ENCODE measurements at places on chromosomes 5 and 9. TPM values are rescaled to one million over a fixed set of nuclear protein-coding genes. Genes with fewer than 3 reads are reported as not detected.

The MCTP1 gene
- 4.3 TPM for total RNA-seq

DNA sequence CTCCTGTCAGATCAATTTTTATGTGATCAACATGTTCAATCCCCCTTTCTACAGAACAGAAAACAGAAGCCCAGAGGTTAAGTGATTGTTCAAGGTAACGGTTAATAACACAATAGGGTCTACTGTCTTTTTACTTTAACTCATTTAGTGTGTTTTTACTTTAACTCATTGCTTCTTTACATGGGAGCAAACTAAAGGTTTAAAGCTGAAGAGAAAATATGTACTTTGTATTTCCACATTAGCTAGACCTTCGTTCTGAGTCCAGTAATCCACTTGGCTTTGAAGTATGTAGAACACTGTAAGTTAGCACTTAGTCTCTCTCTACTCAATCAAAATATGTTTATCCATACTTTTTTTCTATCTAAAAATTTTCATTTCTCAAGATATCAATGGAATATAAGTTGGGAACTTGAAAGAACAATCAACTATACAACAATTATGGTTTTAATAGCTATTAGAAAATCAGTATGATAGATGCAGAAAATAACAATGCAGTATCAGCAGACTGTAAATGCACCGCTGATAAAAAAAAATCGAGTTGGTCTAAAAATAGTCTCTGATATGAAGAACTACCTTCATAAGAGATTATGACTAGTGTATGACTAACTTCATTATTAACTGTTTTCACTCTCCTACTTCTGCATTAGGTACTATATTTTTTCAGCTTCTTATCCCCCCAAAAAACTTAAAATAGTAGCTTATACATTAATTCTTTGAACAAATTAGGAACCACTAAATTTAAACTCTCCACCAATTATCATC is 20.6 kb downstream of the PGGT1B start:
- DNase-seq = no peak

DNA sequence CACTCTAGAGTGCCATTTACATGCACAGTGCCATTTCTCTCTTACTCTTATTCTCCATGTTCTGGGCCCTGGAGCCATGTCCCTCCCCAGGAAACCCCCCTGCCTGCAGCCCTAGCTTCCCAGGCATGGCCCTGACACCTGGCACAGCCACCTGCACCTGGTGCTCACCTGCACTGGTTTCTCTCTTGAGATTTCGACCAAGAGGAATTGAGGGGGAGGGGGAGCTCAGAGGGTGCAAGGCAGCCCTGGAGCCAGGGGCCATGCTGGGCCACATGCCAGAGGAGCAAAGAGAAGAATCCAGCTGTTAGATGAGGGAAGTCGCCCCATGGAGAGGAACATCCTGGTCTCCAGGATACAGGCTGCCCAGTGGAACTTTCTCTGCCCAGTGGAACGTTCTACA is 65.0 kb upstream of the RAPGEF1 start:
- no peak for DNase-seq

DNA sequence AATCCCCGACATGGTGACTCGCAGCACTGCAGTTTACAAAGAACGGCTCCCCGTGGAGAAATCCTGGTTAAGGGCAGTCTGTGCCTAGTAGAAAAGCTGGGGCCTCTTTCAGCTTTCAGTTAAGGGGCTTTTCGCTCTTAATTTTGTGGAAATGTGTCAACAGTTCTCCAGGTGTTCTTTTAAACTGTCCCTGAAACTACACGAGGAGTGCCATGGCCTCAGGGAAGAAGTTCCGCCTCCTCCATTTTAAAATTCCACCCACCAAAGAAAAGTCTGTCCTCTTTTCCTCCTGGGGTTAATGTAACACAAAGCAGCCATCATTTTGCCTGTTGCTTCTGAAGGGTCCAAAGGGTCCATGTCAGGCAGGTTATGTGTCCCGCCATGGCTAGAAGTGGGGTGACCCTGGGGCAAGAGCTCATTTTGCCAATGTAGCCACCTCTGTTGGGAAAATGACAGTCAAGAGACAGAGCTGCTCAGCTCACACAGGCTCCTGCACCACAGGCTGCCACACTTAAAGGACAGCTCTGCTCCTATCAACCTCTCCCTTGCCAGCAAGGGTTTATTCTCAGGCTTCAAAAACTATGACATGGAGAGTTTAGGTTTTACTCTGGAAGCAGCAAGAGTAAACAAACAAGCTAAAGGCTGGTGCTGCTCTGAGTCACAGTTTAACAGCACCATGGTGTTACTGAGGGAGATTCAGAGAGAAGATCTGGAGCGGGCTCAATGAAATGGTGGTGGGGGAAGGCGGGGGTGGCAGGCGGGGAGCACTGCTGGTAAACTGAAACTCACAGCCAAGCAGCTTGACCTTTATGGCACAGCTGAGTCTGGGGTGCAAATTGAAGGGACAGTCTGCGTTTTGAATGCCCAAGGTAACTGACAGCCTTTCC is 3.2 kb downstream of the WHRN start:
- DNase-seq = peak; percentile 49

DNA sequence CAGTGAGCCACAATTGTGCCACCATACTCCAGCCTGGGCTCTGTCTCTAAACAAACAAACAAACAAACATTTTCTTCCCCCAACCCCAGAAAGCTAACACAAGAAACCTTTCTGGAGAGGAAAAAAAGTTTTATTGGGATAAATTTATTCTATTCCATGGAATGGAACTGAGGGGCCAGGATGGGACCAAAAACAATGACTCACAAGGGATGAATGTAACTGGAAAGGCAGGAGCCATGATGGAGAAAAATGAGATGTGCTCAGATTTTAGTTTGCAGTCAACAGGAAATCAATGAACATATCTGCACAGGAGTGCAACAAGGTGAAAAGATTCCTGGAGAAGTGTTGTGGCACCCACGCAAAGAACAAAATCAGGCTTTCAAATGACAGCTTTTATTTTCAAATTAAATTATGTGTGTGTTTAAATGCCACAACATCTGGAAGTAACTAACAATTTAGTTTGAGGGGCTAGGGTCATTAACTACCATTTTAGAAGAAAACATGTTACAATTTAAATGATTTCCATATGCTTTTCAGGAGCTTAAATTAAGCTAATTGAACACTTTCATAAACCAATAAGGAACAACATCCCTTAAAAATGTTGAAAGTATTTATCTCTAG is 208.6 kb downstream of the TSSK1B start:
- DNase-seq = no peak

The IFNK gene
- total RNA-seq = not detected

DNA sequence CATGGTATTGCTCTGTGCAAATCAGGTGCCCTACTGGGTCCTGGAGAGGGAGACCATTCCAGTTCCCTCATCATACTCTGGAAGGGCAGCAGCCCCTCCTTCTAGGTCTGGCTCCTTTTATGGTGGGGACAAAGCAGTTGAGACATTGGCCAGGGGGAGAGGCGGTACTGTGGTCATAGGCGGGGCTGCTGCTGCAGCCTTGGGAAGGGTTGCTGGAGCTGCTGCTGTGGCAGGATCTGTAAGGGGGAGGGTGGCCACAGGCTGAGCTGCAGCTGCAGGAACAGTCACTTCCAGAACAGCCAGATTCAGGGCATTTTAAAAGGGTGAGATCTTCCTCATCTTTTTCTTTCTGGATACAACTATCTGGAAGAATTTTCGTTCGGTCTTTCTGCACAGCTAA is 233.0 kb upstream of the SGCD start:
- DNase-seq = no peak

DNA sequence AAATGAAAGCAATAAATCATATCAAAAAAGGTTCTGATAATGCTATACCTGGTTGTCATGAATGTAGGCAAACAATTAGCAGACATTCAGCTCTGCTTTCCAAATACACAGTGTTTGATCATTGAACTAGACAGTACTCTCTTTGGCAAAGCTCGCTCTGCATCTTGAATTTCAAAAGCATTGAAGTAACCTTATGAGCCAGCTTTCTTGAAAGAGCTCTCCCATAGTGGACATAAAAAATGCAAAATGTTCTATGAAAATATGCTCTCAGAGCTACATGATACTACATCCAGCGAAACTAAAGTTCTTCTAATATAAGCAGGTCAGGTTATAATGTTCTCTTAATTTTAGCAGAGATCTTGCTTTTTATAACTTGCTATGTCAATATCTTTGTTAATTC is 533.4 kb downstream of the CSNK1G3 start:
- DNase-seq = no peak

DNA sequence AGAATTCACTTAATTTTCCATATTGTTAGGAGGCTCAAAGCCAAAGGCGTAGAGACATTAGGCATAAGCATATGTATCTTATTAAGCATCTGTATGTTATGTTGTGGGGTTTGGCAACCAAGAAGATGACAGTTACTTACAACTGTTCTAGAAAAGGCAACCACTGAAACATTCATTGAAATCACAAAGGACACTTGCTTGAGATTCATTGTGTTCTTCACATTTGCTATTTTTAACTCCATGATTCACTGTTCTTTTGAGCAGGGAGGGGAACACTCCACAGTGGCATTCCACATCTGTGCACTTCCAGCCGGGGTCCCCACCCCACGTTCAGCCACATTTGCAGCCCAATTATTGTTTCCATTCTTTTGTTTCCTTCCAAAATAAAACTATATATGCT is 107.1 kb downstream of the PALM2AKAP2 start:
- no peak for DNase-seq

The OR1L6 gene
- total RNA-seq = not detected

GRCh38 chr5:169599451-169599850 is 15.9 kb downstream of the SPDL1 start:
- no peak for DNase-seq

All from PC-9 (cell line).